ENCODE measurements at places on chromosomes 2 and 18.

GRCh38 chr2:53114582-53114981, 653.0 kb upstream of the CHAC2 start:
- DNase-seq = no peak

DNA sequence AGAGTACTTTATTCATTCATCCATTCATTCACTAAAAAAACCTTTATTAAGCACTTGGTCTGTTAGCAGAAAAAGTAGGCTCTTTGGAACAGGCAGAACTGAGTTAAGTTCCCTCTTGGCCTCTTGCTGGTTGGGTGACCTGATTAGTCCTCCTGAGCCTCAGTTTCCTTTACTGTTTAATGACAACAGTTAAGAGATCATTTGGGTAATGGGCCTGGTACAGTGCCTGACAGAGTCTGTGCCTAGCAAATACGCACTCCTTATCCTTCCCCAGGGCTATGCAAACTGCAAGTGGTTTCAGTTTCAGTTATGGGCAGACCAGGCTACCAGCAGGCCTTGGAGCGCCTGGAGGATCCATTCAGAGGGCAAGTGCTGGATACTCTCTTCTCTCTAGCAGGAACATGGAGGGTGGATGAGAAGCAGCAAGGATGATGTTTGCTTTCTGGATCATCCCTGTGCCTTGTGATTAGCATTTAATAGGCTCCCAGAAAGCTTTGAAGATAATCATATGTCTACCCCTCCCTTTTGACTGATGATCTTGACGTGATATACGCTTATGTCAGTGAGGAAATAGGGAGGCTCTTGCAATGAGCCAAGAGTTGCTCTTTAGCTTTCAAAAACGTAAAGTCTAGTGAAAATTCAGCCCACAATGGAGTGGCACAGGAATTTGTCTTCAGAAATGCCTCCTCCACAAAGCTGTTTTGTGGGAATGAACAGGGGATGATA, 12.4 kb upstream of the TAF1B start:
- DNase-seq = peak; percentile 4

DNA sequence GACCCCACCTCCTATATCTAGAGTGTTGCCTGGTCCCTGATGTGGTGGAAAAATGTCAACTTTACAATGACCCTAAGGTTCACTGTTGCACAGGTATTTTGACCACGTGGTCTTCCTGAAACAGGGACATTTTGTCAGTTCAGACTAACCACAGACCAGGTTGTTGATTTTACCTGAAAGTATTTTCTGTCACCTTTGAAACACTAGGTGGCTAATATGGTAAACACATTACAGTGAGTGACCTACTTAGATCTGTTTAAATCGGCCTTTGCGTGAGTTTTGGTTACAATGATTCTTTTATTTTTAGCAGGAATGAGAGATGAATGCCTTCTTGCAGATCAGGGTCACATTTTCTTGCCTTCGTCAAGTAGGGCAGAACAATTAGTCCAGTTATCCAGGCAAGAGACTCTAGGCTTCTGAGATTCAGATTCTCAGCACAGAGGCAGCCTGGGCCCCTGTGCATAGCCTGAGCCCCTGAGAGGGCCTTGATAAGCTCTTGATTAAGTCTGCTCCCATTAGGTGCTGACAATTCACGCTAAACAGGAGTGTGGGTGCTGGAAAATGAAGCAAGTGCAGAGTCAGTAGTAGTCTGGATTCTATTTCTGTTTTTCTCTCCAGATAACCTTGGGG, 226.2 kb downstream of the KCNS3 start:
- no peak for DNase-seq

DNA sequence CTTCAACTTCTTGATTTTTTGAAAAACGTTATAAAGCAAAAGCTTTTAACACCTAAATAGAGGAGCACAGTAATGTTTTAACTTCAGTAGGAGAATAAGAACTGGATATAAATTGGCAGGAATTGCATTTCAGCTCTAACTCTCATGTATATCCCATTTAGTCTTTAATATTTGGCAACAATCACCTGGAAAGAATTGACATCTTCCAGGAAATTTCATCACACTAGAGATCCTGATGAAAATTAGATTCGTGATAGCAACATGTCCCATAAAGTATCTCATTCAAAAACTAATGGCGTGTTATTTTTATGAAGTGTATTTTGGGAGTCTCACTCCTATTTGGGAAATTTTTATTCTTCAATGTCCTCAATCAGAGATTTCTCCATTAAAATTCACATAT, 131.1 kb upstream of the DNAJC10 start:
- no peak for DNase-seq

- DNase-seq = no peak
Observed at GRCh38 chr2:21793461-21793860, 669.7 kb downstream of the TDRD15 start.

GRCh38 chr2:119073213-119073612, 85.3 kb downstream of the C1QL2 start:
- no peak for DNase-seq

DNA sequence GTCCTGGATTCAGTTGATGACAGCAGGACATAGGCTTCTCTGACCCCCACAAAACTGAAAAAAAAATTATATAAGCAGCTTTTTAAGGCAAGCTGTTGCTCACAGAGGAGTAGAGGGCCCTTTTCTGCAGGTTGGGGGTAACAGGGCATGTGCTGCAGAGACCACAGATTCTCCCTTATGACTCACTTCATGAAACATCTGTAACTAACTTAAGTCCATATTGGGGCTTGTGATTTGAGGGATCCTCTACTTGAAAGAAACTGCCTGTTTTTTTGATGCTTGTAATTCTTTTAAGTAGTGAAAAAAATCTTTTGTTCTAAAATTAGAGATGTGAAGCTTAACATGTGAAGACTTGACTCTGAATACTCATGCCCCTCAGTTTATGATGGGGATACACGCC, 33.4 kb downstream of the XRCC5 start:
- no peak for DNase-seq

- DNase-seq = peak; percentile 96
Observed at GRCh38 chr2:26785431-26786206, at the start of gene CENPA. Gene CENPA, plus strand, starts transcription at chr2:26786056. Its CDS starts 141 bp downstream, at chr2:26786197.

- DNase-seq = no peak
Observed at GRCh38 chr2:201886504-201886903, 80.2 kb downstream of the CDK15 start.

DNA sequence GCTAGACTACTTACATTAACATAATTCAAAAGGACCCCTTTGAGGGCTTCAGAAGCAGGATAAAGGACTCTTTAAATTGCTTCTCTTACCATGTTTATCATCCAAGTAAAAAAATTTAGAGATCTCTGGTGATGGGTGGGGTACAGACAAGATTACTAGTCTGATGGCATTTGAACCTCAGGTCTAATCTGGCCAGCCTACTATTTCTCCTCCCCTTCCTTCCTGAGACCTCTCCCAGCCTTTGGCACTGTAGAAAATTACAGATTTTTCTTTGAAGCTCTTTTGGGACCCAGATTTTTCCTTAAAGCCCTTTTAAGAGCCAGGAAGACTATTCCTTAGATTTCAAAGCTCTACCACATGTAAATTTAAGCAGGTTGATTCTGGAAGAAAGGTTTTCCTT, 28.9 kb downstream of the GCA start:
- no peak for DNase-seq

DNA sequence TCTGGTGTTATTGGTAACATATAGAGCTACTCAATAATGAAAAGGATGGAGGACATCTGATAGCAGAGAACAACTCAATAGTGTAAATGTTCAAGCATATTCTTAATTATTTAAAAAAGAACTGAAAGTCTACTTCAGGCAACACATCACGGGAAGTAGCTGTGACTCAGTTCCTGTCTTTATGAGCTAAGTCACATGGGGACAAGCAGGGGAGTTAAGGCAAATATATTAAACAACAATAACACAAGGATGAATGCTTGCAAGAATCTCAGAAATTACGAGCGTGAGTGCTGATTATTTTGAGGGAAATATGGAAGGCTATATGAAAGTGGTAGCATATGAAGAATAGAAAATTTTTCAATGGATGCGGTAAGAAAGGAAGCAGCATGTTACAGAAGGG, 4.0 kb upstream of the HNMT start:
- no peak for DNase-seq

GRCh38 chr18:76684265-76684664, 138.1 kb upstream of the ZNF236 start:
- no peak for DNase-seq

- DNase-seq = no peak
Observed at GRCh38 chr2:181124497-181124896, 144.1 kb downstream of the UBE2E3 start.

GRCh38 chr2:165793779-165794535, at the start of gene GALNT3:
Gene GALNT3, minus strand, starts transcription at chr2:165794247. Its CDS starts 23,547 bp downstream, at chr2:165770700.
- DNase-seq = peak; percentile 88

- DNase-seq = no peak
Observed at GRCh38 chr2:146523196-146523595, 1321.6 kb upstream of the ACVR2A start.

DNA sequence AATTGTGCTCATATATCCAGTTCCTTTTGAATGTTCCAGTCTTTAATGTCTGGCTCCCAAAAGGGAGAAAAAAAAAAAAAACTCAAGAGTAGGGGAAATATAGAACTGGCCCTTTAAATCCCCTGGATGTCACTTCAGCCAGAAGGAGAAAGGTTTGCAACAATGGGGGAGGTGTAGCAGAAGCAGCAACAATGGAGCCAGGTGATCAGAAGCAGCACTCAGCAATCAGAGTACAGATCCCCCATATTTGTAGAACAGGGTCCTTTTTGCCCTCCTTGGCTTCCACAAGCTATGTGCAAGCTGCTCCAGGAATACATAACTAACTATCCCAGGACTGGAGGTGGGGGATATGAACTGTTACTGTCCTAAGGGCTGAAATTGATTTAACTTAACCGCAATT, 25.8 kb upstream of the ZNF397 start:
- DNase-seq = peak; percentile 55

DNA sequence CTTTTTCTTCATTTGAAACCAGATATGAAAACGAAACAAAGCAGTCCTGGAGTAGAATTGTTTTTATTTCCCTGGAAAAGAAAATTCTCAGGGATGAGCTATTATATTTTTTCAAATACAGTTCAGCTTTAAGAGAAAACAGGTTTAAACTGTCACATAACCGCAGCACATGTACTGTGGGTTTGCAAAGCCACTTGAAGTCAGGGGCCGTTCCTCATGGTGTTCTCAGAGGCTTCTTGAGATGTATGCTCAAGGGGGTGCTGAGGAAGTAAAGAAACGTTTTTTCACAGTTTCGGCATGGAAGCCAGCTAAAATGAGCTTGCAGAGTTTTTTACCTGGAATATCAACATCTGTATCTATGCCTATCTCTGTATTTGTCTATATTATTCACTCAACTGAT, 225.3 kb downstream of the MC4R start:
- DNase-seq = no peak

DNA sequence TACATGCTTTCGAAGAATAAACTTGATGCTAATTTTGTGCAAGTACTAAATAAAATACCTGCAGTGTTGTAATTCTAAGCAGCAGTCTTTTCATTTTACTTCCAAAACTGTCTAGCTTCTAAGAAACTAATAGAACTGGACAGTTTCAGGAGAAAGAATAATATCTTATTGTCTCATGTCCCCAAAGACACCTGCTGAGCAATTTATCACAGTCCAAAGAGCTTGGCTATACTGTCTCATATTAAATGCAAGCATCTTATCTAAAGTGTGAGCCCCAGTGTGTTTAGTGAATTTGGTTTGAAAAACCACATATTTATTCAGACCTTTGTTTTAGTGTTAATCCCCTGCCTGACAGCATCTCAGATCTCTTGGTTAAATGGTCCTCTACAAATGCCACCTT, 374.3 kb downstream of the TMX3 start:
- no peak for DNase-seq

DNA sequence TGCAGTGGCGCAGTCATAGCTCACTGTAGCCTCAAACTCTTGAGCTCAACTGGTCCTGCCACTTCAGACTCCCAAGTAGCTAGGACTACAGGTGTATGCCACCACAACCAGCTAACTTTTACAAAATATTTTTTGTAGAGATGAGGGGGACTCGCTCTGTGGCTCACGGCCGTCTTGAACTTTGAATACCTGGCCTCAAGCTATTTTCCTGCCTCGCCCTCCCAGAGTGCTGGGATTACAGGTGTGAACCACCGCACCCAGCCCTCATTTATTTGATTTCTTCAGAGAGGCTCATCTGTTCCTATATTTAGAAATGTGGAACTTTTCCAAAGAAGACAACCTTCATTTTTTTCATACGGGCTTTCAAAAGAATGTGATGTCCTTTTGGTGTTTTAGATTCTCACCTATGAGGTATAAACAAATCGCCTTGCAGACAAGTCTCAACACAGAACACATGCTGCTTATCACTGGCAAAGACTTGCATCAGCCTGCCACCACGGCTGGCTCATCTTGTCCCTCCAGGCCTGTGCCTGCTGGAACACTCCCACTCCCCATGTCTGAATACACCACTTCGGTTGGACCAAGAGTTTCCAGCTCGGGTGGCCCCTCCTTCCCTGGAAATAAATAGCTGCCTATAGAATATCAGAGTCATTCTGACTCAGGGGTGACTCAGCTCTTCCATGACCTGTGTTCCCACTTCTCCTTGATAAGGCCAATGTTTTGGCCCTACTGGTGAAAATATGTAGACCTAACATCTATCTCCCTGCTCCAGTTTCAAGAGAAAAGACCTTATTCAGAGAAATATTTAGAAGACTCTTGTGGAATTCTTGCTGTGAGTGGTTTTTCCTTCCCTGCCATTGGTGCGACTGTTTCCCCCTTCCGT, 202.6 kb downstream of the TGIF1 start:
- DNase-seq = peak; percentile 27

DNA sequence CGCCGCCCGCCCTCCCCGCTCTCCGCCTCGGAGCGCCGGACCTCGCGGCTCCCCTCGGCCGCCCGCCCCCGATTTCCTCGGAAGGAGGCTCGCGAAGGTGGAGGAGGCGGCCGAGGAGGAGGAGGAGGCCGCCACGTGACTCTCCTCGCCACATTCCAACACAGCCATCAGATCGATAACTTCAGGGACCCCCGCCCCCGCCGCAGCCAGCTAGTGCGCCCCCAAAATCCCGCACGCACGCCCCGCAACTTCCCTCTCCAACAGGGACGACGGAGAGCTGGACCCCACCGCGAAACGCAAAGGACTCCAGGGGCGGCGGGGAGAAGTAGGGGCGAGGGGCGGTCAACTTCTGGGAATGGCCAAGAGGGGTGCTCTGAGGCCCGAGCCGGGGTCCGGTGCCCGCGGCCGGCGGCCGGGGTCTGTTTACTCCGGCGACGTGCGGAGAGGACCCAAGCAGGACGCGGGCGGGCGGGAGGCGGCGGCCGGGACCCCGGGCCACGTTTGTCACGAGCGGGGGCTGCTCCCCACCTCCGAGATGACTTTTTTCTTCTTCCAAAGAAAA, 2.0 kb downstream of the ZNF521 start:
- no peak for DNase-seq

DNA sequence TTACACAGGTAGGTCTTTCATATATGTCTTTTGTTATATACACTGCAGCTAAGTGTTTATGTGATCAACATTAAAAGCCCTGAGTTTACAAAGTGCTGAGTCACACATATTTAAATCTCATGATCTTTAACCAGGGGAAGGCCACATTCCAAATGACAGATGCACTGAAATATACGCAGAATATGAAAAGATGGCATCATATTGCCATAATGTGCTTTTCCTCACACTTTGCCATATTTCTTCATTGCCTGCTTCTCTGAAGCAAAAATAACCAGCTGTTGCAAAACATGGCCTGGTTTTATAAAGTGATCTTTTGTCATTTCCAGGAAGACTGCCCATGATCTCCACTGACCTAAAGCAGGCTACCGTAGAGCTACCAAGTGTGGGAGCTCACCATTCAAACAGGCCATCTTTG, 93.5 kb upstream of the MAPRE2 start:
- DNase-seq = no peak
